ENCODE measurements at places on chromosomes 12 and 14. TPM values are rescaled to one million over a fixed set of nuclear protein-coding genes. Genes with fewer than 3 reads are reported as not detected.

The PTGER2 gene
- total RNA-seq = 5.2 TPM

The KRT82 gene
- total RNA-seq = not detected

The KRT79 gene
- total RNA-seq = not detected

The NKX2-1 gene
- not detected for total RNA-seq

The FOXN3 gene
- total RNA-seq = 10.4 TPM

The DLGAP5 gene
- 53.7 TPM for total RNA-seq

The RNASE3 gene
- not detected for total RNA-seq

The FAM222A gene
- total RNA-seq = 0.38 TPM

The SETD1B gene
- 1.7 TPM for total RNA-seq

The STAC3 gene
- 1.1 TPM for total RNA-seq

The SYCP3 gene
- 0.85 TPM for total RNA-seq

The HOXC12 gene
- total RNA-seq = not detected

The KLRK1 gene
- total RNA-seq = not detected

The LIMA1 gene
- 140 TPM for total RNA-seq

The KERA gene
- not detected for total RNA-seq

The RASSF9 gene
- total RNA-seq = 0.85 TPM

The MBIP gene
- total RNA-seq = 9.0 TPM

The NINJ2 gene
- 0.28 TPM for total RNA-seq

The CTSG gene
- total RNA-seq = not detected

The MTA1 gene
- total RNA-seq = 32.4 TPM

The RPAP3 gene
- total RNA-seq = 12.7 TPM

The OVCH1 gene
- under 0.01 TPM for total RNA-seq

The PZP gene
- not detected for total RNA-seq

The KRT80 gene
- 0.38 TPM for total RNA-seq

The BAZ2A gene
- total RNA-seq = 13.6 TPM

The C12orf43 gene
- 9.0 TPM for total RNA-seq

The KRT74 gene
- not detected for total RNA-seq

The TBX3 gene
- 16.1 TPM for total RNA-seq

The AMDHD1 gene
- total RNA-seq = under 0.01 TPM

The EPYC gene
- total RNA-seq = not detected

The AQP5 gene
- not detected for total RNA-seq

The LMO3 gene
- total RNA-seq = 0.56 TPM

The FAM186B gene
- 0.28 TPM for total RNA-seq

Measured in regular cardiac myocyte (primary cell).